Right forelimb (tissue), 1 donor: ENCODE measurements at places on chromosomes 6 and 20.
A peak's percentile ranks its signal among the peaks of the same experiment; 100 is the strongest.

GRCh38 chr6:163308629-163309440 lies 105.7 kb upstream of the QKI start:
- DNase-seq = no peak

DNA sequence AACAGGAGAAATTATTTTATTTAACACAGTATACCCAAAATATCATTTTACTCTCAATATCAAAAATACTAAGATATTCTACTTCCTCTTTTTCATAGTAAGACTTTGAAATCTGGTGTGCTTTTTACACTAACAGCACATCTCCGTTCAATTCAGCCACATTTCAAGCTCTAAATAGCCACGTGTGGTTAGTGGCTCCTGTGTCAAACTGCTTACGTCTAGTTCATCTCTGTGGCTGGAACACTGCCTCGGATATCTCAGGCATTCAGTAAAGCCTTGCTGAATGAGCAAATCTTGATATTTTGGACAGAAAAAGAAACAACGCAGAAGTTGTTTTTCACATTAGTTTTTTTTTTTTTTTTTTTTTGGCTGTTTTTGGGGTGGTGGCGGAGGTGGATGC lies 136.1 kb downstream of the EYA4 start:
- no peak for DNase-seq

DNA sequence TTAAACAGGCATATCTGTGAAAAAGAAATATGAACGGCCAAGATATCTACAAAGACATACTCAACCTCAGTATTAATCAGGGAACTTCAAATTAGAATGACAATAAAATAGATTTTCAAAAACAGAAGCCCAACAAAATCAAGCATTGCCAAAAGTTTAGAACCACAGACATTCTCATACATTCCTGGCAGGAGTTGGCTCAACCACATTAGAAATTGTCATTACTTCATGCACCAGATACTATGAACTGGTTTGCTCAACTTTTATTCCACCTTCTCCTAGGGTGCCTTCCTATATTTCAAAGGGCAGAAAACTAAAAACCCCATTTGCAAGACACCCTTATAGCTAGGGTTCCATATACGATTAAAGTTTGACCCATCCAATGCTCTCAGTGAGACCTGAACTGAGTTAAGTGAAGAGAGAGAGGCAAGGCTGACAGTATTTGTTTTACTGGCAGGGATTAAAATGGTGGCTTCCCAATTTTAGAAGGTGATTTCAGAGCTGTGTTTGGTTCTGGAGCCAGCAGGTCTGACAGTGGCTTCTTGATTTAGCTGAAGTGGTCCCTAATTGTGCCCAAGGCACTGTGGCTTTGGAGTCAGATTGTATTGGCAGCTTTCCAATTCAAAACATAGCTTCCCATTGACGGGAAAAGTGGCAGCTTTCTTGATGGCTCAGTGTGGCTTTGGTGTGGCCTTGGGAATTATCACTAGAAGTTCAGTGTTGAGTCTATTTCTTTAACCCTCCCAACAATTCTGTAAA lies 77.1 kb upstream of the CDYL start:
- no peak for DNase-seq

DNA sequence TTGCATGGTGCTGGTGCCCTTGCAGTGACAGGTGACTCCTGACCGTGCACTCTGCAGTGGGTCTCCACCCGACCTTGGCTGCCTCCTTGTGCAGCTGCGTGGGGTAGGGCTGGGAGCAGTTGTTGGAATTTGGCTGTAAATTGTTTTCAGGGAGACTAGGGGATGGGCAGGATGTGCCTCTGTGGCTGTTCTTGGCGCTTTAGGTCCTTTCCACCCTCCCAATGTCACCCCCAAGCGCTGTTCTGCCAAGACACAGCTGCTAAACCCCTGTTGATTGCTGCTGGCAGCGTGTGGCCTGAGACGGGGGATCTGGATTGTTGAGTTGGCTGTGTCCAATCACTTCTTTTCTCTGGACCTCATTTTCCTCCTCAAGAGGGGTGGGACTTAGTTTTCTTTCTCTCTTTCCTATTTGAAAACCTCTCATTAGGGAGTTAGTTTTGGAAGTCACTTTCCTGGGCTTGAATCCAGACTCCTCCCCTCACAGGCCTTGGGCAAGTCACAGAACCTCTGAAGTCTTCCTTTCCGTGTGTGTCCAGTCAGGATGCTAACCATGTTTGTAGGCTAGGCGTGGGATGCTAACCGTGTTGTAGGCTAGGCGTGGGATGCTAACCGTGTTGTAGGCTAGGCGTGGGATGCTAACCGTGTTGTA lies 8.5 kb downstream of the IGF2R start:
- DNase-seq = peak; percentile 77

GRCh38 chr6:93407186-93407585 lies 12.2 kb downstream of the EPHA7 start:
- no peak for DNase-seq

GRCh38 chr20:18166950-18167349 lies 29.3 kb downstream of the KAT14 start:
- DNase-seq = no peak

- DNase-seq = no peak
These were observed 281.7 kb upstream of the GJE1 start for GRCh38 chr6:141851063-141851462.

DNA sequence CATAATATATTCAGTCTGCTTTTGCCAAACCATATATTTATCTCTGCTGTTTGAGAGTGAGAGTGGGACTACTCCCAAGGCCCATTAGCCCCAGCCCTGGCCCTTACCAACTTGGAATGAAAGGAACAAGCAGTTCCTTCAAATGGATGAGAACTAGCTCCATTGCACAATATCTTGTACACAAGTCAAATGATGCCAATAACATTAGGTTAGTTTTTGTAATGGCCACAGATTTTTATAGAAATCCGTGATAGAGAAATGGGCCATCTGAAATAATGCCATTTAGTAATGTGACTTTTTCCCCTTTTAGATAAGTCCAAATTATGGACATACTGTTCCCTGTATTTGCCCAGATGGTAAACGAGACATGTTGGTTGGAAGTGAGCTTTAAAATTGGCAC lies 117.0 kb downstream of the MAP3K7 start:
- DNase-seq = no peak

GRCh38 chr20:36311854-36312723 lies 6.0 kb downstream of the DLGAP4 start:
- peak; percentile 17 for DNase-seq

DNA sequence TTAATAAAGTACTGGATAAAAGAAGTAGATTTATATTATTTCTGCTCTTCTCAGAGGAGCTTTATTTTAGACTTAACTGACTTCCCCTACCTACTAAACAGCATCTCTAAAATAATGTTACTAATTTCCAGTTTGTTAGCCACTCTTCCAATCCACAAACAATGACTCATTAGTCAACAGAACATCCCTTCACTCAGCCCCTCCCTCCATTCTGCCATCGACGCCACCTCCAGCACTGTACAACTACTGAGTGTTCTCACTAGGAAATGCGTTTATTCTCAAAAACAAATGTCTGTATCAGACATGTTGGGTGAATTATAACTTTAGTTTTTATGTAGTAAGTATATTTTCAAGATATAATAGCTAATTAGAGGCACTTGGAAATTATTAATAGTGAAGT lies 427.0 kb downstream of the EYS start:
- no peak for DNase-seq

GRCh38 chr6:152462716-152463115 lies 174.4 kb downstream of the SYNE1 start:
- no peak for DNase-seq

DNA sequence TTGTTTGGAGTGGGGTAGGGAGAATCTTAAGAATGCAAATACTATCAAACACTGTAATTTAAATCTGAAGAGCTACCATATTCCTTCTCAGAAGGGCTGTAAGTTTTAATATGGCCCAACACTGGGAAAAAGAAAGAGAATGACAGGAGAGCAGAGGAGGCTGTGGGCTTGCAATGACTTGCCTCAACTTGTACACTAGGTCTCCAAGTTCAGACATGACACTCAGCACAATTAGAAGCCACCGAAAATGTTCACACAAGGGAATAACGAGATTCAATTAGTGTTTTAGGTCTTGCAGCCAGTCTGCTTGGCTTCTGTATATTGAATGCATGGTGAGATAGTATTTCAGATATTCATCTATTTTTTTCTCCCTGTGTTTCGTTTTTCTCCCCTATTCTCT lies 89.4 kb downstream of the HS3ST5 start:
- DNase-seq = no peak

GRCh38 chr20:33837096-33837830 lies 26.1 kb downstream of the CHMP4B start:
- DNase-seq = no peak

GRCh38 chr6:149628875-149629510 lies 19.5 kb downstream of the KATNA1 start:
- DNase-seq = no peak

DNA sequence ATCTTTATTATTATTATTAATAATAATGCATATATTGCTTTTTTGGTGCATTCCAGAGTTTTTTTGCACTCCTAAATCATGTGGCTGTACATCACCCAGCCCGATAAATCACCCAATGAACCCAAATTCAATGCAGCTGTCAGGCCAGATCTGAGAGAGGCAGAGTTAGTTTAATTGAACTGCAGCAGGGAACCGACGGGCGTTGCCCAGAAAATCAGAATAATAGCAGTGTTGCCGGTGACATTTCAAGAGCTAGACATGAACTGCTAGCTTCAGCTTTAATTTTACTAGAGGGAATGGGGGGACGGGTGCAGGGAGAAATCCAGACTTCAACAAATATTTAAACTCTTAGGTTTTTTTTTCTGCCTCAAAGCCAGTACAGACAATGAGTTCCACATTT lies 135.0 kb downstream of the CLIC5 start:
- DNase-seq = peak; percentile 51
